ENCODE measurements at places on chromosomes 3 and 15.

DNA sequence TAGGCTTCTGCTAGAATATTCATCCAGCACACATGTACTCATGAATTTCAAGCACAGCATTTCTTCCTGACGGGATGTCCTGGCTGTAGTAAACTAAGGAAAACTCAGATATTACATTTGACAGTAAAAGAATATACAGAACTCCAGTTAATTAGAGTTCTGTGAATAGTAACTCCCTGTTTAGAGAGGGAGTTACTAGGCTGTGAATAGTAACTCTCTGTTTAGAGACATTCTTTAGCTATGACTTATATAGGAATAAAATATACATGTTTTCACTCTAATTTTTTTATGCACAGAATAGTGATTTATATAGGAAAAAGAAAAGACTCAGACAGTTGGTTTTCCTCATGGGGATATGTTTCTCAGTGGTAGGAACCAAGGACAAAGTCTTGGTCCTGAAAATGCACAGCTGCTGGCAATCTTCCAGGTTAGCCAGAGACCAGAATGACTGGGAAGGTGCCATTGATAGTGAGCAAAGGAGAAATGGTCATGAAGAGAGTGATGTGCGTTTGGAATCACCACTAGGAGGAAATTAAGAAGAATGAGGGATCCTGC is 480.7 kb upstream of the THBS1 start:
- no peak for DNase-seq

- DNase-seq = peak; percentile 55
Observed at GRCh38 chr15:70853973-70854665, at the start of gene LARP6. Gene LARP6 (minus strand): TSS chr15:70854157. CDS start chr15:70854088, 69 bp downstream.

DNA sequence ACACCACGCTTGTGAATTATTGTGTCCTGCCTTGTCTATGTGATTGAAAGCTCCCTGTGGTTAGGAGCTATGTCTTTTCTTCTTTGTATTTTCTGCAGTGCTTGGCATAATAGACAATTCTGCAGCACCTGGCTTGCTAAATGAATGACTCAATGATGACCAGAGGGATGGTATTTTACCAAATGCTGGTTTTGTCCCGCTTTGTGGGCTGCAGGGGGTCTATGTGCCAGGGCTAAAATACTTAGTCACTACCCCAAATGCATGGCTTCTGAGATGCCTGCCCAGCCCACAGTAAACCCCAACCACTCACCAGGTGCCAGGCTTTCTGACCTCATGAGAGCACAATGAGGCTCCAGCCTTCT is 50.9 kb downstream of the BOC start:
- no peak for DNase-seq

DNA sequence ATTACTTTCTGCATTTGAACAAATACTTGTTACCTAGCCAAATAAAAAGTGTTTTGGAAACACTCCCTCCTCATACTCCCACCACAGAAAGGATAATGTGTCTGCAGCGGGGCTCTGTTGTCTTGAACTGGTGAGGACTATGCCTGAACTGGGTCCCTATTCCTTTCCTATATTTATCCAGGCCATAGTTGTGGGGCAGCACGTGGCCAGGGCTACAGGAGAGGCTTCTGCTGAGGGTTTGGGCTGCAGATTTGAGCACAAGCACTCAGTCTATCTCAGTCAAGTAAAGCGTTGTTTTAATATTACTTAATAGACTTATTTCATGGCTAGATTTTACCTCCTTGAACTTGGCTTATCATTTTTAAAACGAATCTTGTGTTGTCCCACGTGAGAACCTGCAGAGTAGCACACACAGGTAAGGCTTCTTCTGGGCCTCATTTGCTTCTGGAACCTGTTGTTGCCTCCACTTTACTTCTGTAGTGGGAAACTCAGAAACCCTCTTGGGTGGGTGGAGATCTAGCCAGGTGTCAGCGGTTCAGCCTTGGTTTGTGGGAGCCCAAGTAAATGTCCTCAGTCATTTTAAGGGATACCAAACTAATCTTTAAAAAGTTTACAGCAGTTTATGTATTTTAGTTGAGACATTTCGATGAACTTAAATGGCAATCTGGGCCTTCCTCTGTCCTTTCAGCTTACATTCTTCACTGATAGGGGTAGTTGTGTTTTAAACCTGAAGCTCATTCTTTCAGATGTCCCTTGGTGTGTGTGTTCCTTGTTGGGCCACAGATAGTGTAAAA is 51.1 kb downstream of the TRIM71 start:
- DNase-seq = no peak

DNA sequence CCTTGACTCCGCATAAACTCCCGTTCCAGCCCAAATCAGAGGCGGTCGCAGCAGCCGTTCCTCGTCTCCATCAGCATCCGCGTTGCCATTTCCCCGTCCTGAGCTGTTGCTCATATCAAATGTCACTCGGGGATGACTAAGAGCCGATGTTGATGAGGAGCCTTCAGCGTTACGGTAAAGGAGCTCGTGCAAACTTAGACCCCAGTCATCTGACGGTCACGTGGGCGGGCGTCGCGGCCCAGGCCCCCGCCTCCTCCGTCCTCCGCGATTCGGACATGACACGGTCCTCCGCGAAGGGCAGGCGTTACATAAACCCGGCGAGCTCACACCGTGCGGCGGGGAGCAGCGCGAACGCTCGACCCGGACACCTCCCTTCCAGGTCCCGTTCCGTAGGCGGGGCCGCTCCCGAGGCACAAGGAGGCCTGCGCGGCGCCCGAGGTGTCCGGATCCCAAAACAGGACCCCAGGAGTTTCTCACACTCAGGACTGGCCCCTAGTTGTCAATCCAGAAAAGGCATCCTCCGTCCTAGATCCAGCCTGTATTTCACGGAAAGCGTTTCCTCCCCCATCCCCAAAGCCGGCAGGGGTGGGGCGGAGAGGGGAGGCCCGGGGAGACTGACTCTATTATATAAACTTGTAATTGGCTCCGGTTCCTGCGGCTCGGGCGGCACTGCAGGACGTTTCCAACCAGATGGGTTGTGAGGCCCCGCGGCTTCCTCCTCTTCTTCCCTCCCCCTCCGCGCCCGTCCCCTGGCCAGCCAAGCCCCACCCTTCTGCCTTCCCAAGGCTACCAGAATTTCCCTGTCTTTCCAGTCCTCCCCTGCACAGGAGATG is 100.0 kb upstream of the IGF1R start:
- DNase-seq = peak; percentile 13

GRCh38 chr3:113054552-113054951 is 63.8 kb downstream of the GTPBP8 start:
- no peak for DNase-seq

- DNase-seq = no peak
Observed at GRCh38 chr3:42763021-42763420, 10.0 kb downstream of the CCDC13 start.

- DNase-seq = peak; percentile 15
Observed at GRCh38 chr15:93942269-93942694, 289.1 kb upstream of the MCTP2 start.

DNA sequence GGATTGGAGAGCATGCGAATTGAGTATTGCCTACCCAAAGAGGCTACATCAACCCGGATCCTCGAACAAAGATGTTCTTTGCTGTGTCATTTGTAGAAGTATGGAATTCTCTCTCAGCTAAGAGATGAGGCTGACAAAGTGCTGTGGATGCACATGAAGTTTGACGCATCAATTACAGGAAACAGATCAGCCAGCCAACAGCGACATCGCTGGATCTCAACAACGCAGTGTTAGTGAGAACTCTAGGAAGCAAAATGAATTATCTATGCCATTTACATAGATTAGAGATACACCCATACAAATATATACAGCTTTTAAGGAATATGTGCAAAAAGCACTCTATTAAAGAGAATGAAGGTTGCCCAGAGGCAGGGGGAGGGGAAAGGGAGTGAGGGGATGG is 160.6 kb upstream of the RGMA start:
- no peak for DNase-seq

DNA sequence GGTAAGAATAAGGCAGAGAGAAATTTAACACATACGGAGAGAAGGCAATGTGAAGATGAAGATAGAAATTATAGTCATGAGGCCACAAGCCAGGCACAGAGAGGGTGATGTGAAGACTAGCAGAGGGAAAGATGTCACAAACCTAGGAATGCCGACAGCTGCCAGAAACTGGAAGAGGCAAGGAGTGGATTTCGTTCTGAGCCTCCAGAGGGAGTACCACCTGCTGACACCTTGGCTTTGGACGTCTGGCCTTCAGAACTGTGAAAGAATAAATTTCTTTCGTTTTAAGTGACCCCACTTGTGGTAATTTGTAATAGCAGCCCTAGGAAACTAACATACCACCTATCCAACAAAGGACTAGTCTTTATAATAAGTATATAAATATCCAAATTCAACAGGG is 5.0 kb upstream of the SGO1 start:
- no peak for DNase-seq

DNA sequence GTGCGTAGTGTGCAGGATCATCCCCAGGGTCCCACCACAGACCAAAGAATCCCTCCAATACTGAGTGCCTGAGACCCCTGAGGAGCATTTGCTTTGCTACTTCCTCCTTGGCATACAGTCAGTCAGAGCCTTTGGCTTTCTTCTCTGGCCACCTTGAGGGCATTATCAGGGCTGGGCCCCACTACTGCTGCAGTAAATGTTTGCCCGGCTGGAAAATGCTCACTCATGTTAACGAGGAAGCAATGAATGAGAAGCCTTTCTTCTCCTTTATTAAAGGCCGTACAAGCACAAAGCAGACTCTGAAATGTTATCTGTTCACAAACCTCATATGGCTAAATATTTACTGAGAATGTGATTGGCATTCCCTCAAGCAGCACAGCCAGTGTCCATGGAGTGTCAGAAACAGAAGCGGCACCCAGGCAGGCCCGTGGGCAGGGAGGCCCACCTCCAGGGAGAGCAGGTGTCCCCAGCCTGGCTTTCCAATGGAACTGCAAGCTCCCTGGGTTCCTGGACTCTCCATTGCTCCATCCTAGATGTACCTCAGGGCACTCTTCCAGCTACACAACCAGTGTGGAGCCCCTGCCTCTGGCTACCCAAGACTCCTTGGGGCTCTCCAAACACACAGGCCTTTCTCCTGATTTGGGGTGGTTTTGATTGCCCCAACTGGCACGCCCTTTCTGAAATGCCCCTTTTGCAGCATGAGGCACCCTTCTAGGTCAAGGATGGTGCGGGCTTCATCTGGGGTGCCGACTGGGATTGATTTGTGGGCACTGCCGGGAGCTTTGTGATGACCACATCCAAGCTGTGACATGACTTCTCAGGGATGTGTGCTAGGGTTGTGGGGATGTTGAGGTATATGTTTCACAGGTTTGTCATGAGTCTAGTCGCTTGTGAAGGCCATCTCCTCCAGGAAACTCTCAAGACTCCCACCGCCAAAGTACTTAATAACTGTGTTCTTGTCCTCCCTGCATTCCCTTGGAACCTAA is 195.6 kb downstream of the FAM43A start:
- DNase-seq = peak; percentile 8

GRCh38 chr15:37115538-37115937 is 15.2 kb upstream of the MEIS2 start:
- no peak for DNase-seq

- no peak for DNase-seq
Observed at GRCh38 chr3:30659270-30660130, 53.1 kb downstream of the TGFBR2 start.

- DNase-seq = no peak
Observed at GRCh38 chr15:36218322-36218721, 361.1 kb upstream of the CDIN1 start.

DNA sequence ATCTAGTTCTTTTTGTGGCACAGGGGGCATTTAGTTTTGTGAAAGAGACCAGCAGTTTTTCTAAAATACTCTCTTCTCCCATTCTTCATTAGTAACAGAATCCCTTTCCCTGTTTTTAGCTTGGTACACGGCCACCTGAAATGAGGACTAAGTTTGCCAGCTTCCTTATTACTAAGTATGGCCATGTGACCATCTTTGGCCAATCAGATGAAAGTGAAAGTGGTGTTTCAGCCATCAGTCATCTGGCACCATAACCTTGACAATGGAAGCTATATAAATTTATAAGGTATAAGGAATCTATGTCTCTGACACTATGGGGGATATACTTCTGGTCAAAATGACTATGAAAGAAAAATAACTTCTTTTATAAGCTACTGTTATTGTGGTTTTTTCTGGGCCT is 570.4 kb downstream of the AGBL1 start:
- DNase-seq = no peak

- DNase-seq = no peak
Observed at GRCh38 chr3:121152573-121152972, 244.6 kb downstream of the STXBP5L start.

GRCh38 chr15:45364271-45364670 is 14.1 kb downstream of the GATM start:
- no peak for DNase-seq

- DNase-seq = no peak
Observed at GRCh38 chr15:100558771-100559254, 30.1 kb upstream of the CERS3 start.

DNA sequence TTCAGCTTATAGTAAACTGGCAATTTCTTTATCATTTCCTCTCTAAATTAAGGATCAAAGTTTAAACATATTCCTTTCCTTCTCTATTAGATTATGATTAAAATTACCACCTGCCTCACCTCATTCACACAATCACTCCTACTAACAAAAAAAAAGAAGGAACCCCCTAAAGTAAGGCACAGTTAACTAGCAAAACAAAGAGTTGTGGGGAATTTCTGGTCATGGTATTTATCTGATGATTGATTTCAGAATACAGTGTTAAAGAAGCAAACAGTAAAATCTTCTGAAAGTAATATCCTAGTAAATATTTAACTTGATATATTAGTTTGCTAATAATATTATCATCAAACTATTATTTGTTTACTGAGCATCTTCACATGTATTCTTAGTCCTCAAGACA is 8.8 kb downstream of the GBE1 start:
- no peak for DNase-seq

DNA sequence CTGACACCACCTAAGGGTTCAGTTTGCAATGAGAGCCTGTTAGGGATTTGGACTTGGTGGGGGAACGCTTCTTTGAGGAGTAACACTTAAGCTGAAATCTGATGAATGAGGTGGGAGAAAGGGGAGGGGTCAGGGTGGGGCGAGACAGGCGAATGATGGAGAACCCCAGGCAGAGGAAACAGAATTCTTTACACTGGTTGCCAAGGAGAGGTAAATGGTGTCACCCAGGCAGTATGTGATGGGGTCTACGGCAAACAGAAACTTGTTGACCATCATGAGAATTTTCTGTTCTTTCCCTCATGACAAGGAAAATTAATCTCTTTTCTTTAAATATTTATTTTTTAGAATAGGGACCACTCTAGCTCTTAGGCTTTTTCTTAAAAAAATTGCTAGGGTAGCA is 157.2 kb upstream of the MITF start:
- DNase-seq = no peak

- no peak for DNase-seq
Observed at GRCh38 chr3:65623362-65623761, 415.4 kb downstream of the MAGI1 start.

DNA sequence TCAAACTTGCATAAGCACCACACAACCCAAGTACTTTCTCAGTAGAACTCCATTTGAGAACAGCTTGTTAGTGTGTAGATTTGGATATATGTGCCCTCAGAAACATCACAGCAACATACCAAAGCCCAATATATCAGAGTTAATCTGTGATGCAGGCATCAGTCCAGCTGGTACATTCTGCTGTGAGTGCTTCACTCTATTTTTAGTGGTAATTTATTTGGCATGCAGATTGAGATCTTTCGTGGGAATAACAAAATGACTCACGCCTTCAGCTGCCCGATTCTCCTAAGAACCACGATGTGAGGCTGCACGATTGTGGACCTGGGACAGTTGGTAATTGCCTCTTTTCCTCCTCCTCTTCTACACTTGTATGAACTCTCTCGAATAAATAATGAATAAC is 730.7 kb downstream of the SQOR start:
- DNase-seq = no peak
